Prostate gland (tissue), 2 donors: ENCODE measurements at places on chromosomes 4 and X. TPM values are rescaled to one million over a fixed set of nuclear protein-coding genes. Genes with fewer than 3 reads are reported as not detected.

Gene ARR3
- total RNA-seq: not detected

Gene FATE1
- not detected for total RNA-seq

Gene ZBTB33
- total RNA-seq: 20.5 TPM

Gene AMBN
- not detected for total RNA-seq

Gene PFKFB1
- 0.23 TPM for total RNA-seq
